ENCODE measurements at places on chromosomes 1 and 21. TPM values are rescaled to one million over a fixed set of nuclear protein-coding genes. Genes with fewer than 3 reads are reported as not detected.

Gene LEFTY2
- not detected for total RNA-seq

Gene PCNX2
- total RNA-seq = 1.8 TPM

Gene KCNQ4
- not detected for total RNA-seq

Gene LRRC39
- total RNA-seq = not detected

Gene HOOK1
- 0.30 TPM for total RNA-seq

Gene IFNLR1
- total RNA-seq = 0.25 TPM

Gene SPRR2G
- total RNA-seq = not detected

Gene EDARADD
- 0.10 TPM for total RNA-seq

Gene MCOLN2
- 2.8 TPM for total RNA-seq

Gene CNIH3
- total RNA-seq = 1.6 TPM

Gene KCNK1
- total RNA-seq = 0.53 TPM

Gene AMIGO1
- total RNA-seq = 1.3 TPM

Gene UBE4B
- 15.0 TPM for total RNA-seq

Gene FGR
- total RNA-seq = not detected

Gene KLF18
- not detected for total RNA-seq

Gene CCDC24
- total RNA-seq = 5.9 TPM

Gene SRGAP2C
- 10.8 TPM for total RNA-seq

Gene A3GALT2
- total RNA-seq = not detected

Gene USH2A
- 0.16 TPM for total RNA-seq

Gene TRIM67
- total RNA-seq = not detected

Gene PGBD2
- 9.6 TPM for total RNA-seq

Gene NEGR1
- total RNA-seq = 0.62 TPM

Gene KANK4
- not detected for total RNA-seq

Gene CFHR1
- total RNA-seq = not detected

Gene GSTM4
- total RNA-seq = 33.5 TPM

Gene RAB3GAP2
- 16.8 TPM for total RNA-seq

Gene GUCA2A
- total RNA-seq = not detected

Gene TSPAN1
- not detected for total RNA-seq

Gene FMO5
- total RNA-seq = not detected

Gene TTC22
- not detected for total RNA-seq

Gene SLC25A34
- total RNA-seq = not detected

Gene ATF3
- total RNA-seq = 0.99 TPM

Gene FCRL6
- total RNA-seq = not detected

Gene ARTN
- not detected for total RNA-seq

Gene ADGRB2
- total RNA-seq = 3.4 TPM

Gene AGL
- total RNA-seq = 20.1 TPM

Measured in MG63 (cell line).